ENCODE measurements at places on chromosomes 7 and 10.
A peak's percentile ranks its signal among the peaks of the same experiment; 100 is the strongest.

DNA sequence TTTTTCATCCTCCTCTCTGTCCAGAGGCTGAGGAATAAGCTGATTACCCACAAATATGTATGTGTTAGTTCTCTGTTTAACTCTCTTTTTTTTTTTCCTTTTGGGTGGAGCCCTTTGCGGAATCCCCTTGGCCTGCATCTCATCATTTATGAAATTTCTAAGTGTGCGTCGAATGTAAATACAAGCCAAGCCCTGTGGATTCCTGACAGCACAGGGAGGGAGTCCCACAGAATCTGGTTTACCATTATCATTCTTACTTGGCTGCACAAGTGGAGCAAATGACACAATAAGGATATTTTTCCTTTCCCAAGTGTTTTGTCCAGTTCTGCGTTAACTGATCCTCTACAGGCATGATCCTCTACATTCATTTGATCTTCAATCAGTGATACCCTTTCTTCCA, 11.4 kb downstream of the STK31 start:
- no peak for DNase-seq

DNA sequence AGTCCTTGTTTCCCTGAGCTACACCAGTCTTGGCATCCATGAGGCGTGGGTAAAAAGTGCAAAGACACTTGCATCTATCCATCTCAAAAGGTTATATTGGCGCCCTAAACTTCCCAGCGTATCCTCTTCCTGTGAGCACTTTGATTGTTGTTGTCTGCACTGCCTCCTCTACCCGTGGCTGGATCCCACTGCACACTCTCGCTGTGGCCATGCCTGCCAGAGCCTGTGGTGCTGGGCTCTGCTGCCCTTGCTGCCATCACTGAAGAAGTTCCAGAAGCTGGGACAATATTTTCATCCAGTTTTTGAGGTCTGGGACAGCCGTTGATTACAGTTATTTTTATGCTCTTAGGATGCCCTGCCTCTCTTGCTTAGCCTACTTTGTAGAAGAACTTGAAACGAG, 85.3 kb upstream of the PCGF5 start:
- no peak for DNase-seq

DNA sequence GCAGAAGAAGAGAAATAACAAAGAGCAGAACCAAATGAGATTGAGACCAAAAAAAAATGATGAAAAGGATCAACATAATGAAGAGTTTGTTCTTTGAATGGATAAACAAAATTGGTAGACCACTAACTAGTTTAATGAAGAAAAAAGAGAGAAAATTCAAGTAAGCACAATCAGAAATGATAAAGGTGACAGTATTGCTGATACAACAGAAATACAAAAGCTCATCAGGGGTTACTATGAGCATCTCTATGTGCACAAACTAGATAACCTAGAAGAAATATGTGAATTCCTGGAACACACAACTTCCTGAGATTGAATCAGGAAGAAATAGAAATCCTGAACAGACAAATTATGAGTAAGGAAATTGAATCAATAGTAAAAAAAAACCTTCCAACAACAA, 157.1 kb downstream of the ZEB1 start:
- DNase-seq, result no peak

- DNase-seq, result no peak
These were observed 310.2 kb downstream of the AUTS2 start for GRCh38 chr7:69908454-69908853.

- DNase-seq, result no peak
These were observed 81.8 kb downstream of the JMJD1C start for GRCh38 chr10:63384001-63384400.

- peak; percentile 90 for DNase-seq
These were observed 920.9 kb downstream of the LRMDA start for GRCh38 chr10:76352300-76352699.

DNA sequence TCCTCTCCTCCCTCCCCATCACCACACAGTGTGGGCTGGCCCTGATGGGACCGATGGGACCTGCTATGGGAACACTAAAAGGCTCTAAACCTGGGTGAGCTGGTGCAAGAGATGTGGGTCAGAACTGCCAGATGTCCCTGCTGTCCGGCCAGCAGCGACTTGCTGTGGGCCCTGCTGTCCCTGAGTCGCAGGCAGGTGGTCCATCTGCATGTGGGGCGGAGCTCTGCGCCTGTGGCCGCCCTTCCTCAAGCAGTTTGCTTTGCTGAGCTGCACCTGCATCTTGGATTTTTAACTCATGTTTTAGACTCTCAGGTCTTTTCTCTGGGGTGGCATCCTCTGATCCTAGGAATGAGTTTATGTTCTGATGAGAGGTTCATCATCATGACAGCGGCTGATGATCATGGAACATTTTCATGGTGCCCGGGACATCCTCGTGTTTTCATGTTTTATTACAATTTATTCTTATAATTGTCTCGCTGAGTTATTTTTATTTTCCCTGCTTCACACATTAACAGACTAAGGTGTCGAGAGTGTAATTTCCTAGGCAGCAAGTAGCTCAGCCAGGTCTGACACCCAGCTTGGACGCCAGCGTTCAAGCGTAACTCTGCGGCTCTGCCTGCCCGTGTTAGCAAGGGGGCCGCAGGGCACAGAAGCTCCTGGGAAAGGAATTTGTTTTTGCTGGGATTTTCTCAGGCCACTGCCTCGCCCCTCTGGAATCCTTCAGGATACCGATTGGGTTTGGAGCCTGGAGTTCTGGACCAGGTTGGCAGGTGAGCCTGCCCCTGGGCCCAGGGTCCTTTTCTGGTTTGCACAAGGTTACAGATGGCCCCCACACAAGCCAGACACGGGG, 615.2 kb upstream of the FOXK1 start:
- no peak for DNase-seq

DNA sequence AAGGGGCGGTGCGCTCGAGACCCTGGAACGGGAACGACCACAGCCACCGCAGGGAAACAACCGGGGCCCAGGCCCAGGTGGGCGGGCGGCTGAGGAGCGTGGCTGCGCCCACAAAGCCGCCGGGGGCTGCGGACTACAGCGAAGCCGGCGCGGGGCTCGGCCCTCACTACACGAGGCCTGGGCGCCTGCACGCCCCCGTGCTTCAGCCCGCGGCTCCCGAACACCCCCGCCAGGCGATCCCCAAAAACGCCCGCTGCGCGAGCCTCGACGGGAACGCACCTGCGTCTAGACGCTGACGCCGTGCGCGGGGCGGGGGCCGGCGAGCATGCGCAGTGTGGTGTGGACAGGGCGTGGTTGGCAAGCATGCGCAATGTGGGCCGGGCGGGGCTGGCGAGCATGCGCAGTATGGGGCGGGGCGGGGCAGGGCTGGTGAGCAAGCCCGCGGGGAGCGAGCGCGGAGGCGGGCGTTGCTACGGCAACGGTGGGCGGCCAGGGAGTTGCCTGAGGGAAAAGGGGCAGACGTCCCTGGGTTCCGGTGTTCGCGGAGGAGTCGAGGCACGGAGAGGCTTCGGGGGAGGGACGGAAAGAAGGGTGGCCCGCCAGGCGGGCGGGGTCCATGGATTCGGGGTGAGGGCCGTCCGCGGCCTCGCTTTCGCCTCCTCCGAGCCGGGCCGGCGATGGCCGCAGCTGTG, at the start of gene RNF32:
RNF32 (plus strand) TSS at position 518 of the 692 bp plus-strand sequence. CDS start 3,104 bp downstream, outside the sequence.
- DNase-seq, result peak; percentile 91

DNA sequence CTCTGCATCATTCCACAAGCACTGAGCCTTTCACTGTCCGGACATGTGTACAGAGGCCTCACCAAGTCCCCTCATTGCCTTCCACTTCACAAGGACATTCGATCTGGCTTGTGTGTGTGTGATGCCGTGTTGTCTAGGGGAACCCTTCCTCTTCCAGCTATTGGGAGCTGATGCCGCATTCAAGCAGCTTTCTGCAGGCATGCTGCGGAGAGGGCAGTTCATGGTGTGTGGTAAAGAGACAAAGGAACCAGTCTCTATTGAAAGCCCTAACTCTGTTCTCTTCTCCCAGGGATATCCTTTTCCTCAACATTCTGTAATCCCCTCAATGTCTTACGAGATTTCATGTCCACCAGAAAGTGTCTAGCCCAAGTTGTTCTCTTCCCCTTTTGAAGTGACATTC, 141.6 kb downstream of the ALOX5 start:
- DNase-seq, result no peak

DNA sequence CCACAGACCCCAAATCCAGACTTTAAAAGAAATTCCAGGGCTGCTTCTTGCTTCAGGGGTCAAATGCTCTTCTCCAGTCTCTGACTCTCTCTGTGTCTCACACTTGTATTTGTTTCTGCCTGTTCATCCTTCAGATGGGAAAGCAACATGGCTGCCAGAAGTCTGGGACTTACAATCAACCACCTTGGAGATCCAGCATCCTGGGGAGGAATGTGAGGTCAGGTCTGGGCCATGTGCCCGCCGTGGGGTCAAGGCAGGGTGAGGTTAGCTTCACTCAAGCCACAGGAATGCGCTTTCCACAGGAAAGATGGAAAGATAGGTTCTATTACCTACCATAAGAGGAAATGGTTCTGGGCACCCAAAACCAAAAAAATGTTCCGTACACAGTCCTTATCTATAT, 34.3 kb upstream of the NPVF start:
- DNase-seq, result no peak

DNA sequence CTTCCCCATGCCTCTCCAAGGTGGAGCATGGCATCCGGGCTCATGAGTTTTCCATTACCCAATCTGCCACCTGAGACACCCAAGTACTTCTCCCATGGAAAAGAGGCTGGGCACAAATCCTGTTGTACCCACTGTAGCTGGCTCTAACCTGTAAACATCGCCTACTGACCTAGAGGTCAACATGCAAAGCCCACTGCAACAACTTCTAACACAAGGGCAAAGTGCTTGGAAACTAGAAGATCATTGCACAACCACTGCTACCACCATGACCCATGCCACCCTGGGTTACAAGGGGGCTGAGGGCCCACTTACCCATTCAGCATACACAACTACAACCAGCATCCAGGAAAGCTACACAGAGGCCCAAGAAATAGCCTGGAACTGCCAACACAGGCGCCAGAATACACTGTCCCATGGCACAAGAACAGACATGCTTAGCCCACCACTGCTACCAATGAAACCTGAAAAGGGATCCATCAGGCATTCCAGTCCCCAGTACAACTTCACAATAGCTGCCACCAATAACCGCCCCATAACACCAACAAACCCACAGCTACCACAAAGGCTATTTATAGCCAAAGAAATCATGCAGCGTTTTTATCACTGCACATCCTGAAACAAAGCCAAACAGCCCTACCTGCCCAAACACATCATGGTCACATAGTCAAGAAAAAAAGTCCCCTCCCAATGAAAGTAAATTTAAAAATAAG, 63.4 kb downstream of the RNF32 start:
- no peak for DNase-seq

DNA sequence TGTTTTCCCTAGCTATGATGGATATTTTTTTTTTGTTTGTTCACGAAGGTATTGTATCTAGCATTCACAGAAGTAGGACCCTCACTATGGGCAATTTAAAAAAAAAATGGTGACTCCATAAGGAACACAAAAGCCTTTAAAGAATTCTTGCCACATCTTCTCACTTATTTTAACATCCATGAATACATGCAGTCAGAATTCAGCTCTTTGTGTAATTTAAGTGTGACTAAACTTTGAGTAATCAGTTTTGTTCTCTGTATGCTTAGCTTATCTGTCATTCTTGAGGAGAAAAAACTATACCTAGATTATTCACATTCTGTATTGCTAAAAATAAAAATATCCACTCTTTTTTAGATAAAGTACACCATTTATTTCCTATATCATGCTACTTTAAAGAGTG, 313.2 kb upstream of the KCND2 start:
- no peak for DNase-seq

DNA sequence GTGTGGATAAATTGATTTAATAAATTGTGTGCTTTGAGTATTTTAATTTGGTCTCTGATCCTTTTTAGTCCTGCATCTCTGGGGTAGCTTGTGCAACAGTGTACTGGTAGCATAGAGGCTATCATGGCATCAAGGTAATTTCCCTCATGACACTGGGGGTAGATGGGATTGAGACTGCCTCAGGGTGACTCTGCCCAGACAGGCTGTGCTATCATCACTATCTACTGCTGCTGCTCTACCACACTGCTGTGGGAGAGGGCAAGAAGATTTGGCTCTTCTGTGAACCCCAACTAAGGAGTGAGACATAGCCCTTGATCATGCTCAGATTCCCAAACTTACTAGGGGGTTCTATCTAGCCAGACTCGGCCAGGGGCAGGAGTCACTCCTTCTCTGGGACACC, 43.6 kb upstream of the JAZF1 start:
- DNase-seq, result no peak

DNA sequence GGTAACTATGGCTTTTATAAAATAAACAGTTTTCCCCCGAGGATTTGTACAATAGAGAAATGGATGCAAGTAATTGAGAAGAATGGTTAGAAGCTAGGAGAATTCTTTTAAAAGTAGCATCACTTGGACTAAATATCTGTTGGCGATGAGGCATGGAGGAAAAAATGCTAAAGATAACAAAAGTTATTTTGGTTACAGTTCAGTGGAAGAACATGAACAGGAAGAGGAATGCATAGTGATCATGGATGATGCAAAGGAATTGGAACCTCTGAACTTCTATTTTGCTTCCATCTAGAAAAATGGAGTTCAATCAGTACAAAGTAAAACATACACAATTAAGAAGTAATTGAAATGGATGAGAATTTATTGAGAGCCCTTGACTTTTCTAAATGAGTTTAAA, 32.9 kb downstream of the ENTPD1 start:
- no peak for DNase-seq

GRCh38 chr7:137258552-137258951, 85.0 kb downstream of the PTN start:
- no peak for DNase-seq

- no peak for DNase-seq
These were observed 19.0 kb downstream of the MINPP1 start for GRCh38 chr10:87523731-87524130.

DNA sequence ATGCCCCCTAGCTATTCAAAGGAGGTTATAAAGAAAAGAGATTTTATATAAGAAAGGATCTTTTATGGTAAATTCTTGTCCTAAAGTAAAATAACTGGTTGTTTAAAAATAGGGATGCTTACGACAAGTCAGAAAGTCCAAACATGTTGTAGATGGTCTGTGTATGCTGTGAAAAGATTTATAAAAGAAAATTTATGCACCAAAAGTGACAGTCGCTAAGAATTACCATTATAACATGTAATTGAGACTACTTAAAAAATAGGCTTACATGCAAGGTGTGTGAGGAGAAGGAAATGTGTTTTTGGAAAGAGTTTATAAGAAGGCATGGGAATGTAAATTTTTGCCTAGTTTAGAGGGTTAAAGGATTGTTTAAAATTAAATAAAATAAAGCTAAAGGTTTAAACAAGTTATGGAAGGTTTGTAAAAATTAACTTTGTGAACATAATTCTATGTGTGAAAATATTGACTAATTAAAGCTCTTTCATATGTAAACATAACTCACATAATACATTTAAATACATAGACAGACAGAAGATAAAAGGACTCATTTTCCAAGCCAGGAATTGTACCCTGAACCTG, 118.5 kb downstream of the LYZL1 start:
- no peak for DNase-seq

GRCh38 chr10:68154211-68154497, 44.9 kb downstream of the MYPN start:
- no peak for DNase-seq

- DNase-seq, result no peak
These were observed 1.4 kb upstream of the PSAP start for GRCh38 chr10:71852355-71852937.

GRCh38 chr7:34177476-34177875, 272.1 kb downstream of the BMPER start:
- no peak for DNase-seq
